Diencephalon (tissue), 1 donor: ENCODE measurements at places on chromosomes 6 and 20. TPM values are rescaled to one million over a fixed set of nuclear protein-coding genes. Genes with fewer than 3 reads are reported as not detected.

The OR2B6 gene
- total RNA-seq, result not detected

The ADAM33 gene
- 2.5 TPM for total RNA-seq

The ZFP64 gene
- 10.8 TPM for total RNA-seq

The NR2E1 gene
- 11.1 TPM for total RNA-seq
